ENCODE measurements at places on chromosomes 5 and 9. TPM values are rescaled to one million over a fixed set of nuclear protein-coding genes. Genes with fewer than 3 reads are reported as not detected.

The CLIC3 gene
- polyA plus RNA-seq, result 1.6 TPM

DNA sequence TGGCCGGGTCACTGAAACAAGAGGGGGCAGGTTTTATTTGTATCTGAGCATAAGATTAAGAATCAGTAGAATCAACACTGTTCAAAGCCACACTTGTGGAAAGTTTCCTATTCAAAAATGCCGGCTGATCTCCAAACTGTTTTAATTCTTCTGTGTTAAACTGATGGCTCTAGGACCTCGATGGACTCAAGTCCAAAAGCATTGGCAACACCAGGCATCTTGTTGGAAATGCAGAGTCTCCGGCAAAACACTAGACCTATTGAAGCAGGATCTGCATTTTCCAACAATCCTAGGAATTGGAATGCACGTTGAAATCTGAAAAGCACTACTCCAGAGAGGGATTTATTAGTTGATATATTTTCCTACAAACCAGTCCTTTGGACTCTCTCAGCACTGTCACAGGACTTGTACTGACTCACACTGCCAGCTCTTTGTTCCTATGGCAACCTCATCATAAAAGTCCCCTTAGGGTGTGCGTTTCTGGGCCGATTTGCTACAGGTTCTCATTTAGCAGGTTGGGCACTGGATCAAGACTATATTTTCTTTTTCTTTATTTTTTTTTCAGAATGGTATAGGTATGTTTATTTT lies 48.1 kb upstream of the PCA3 start:
- no peaks in the 10 kb centered on the region for H3K4me1 ChIP-seq
- no peaks in the 10 kb centered on the region for H3K27me3 ChIP-seq
- no peak overlapping the region for H3K4me3 ChIP-seq
- DNase-seq, result no peak
- no peak overlapping the region for H3K27ac ChIP-seq

The GGTA1 gene
- polyA plus RNA-seq, result not detected

The GLDC gene
- polyA plus RNA-seq, result 46.9 TPM

DNA sequence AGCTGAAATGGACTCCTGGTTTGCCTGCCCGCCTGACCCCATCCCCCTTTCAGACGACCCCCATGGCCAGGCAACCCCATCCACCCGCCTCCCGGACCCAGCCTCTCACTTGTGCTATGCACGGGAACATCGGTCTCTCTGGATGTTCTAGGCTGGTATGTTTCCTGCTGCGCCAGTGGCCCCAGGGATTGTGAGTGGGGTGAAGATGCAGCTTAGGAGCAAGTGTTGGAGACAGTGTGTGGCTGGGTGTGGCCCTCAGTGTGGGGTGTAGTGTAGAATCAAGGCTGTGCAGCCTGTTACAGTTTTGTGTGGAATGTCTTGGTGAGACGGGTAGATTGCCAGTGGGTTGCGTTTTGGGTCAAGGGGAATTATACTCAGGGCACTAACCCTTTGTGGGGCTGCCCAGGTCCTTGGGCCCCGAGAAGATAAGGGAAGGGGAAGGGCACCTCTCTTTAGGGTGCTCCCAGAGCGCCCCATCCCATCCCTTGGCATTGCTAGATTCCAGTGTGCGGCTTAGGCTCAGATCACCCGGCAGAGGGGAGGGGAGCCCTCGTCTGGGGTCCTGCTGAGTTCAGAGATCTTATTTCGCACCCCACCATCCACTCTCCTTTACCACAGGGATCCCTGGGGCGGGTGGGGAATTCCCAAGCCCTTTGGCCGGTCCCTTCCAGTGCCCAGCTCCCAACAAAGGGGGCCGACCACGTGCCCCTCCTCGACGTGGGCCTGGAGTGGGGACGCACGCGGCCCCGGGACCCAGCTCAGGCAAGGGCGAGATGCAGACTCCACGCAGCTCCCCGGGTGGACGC lies 4.6 kb downstream of the IER5L start:
- H3K27me3 ChIP-seq, result peaks cover 31% of the 10 kb centered on the region
- DNase-seq, result no peak
- peak overlapping the region; percentile 93 for H3K4me3 ChIP-seq
- peaks cover 44% of the 10 kb centered on the region for H3K4me1 ChIP-seq
- H3K36me3 ChIP-seq, result no peaks in the 10 kb centered on the region

- H3K27ac ChIP-seq, result no peak overlapping the region
- H3K4me3 ChIP-seq, result no peak overlapping the region
- no peaks in the 10 kb centered on the region for H3K36me3 ChIP-seq
- H3K27me3 ChIP-seq, result no peaks in the 10 kb centered on the region
Measured at GRCh38 chr9:21674894-21675293, 127.5 kb upstream of the MTAP start.

Measured in HepG2 (cell line).